ENCODE measurements at places on chromosomes 12 and 14. TPM values are rescaled to one million over a fixed set of nuclear protein-coding genes. Genes with fewer than 3 reads are reported as not detected.

GRCh38 chr12:2678426-2678825, 116.3 kb upstream of the FKBP4 start:
- no peak for DNase-seq

DNA sequence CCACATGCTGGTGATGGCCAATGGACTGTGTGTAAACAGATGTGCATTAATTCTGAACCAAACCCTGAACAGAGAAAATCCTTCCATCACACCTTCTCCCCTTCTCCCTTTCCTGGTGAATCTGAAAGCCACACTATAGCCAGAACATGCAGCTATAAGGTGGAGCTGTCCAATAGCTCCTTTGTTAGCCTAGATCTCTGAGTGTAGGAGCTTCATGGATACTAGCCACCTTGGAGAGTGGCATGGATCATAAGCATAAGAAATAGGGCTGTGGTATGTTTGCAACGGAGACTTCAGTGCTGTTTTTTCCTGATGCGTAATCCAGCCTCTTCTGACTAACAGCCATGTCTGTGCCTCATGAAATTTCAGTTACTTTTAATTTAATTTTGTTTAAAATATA, 364.5 kb downstream of the BTG1 start:
- no peak for DNase-seq

DNA sequence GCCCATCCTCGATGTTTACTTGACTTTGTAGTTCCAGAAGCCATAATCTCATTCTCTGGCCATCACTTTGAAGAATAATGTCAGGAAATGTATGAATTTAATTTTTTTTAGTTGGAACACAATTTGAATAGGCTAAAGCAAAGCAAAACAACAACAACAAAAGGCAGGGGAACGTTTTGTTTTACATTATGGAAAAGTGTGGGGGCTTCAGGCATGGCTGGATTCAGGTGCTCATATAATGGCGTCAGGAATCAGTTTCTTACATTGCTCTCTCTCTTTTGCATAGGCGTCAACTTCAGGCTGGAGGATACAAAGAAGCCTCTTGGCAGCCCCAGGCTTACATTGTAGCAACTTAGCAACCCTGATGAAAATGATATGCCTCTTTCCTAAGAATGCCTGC, 13.1 kb upstream of the RPH3A start:
- DNase-seq, result no peak

DNA sequence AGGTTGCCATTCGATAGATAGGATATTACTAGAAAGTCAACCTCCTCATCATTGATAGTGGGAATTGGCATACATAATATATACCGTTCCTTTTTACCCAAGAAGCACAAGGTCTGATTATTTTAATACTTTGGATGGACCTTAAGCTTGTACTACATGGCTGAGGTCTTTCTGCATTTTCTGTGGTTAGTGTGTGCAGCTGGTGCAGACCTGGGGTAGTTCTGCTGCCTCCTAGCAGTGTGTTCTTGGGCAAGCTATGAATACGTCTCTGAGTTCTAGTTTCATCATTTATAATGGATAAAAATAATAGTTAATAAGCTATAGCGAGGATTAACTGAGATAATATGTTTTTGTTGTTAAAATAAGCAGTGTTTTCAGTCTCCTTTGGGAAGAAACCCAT, 2.2 kb downstream of the ZDHHC17 start:
- no peak for DNase-seq

- peak; percentile 87 for DNase-seq
These were observed 6.1 kb downstream of the SDR39U1 start for GRCh38 chr14:24436355-24437019.

- DNase-seq, result no peak
These were observed 1.4 kb downstream of the SIX1 start for GRCh38 chr14:60647837-60648248.

- no peak for DNase-seq
These were observed 480.2 kb downstream of the RPS29 start for GRCh38 chr14:49105956-49106355.

DNA sequence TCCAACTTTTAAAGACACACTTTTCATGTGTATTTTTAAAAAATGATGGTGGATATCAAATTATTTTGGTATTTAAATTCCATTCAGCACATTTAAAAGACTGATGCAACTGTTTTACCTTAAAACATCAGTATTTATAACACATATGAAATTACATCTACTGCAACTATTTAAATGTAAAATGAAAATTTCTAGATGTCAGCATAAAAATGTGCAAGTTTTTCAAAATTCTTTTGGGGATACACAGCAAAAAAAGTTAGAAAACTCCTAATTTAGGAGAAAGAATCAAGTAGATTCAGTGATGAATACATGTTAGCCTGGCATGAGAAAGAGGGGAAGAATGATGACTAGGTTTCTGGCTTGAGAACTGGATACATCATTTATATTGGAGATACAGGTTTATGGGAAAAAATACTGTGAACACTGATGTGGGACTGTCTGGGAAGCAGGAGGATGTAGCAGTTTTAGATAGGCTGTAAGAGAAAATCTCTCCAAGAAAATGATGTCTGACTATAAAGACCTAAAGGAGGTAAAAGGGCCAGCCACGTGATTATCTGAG, 9.2 kb downstream of the SOS2 start:
- no peak for DNase-seq

DNA sequence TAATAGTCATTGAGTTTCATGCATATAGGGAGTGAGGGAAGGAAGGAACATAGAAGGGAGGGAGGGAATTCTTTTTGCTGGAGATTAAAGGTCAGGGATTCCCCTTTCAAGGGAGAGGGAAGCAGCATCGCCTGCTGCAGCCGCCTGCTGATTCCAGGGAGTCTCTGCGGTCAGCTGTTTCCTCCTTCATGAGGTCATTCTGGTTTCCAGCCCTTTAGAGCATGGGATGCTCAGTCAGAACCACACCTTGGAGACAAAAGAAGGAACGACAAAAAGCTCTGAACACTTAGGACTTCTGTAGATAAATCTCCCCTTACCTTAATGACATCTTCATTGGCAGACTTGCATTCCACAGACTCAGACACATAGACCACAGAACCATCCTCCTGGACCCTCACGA, 923.0 kb upstream of the TMEM132C start:
- no peak for DNase-seq

DNA sequence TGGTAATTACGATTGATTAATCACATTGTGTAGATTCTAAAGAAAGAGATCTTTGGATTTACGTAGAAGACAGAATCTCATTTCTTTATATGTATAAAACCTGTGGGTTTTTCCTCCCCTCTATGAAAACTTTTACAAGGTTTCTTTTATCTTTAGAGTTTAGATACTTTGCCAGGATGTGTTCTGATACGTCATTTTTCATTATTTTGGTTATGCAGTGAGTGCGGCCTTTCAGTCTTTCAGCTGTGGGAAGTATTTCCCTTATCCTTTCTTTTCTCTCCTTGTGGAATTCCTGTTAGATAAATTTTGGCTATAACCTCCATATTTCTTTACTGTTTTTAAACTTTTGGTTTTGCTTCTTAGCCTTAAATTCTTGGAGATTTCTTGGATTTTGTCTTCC, 92.7 kb downstream of the TTLL5 start:
- no peak for DNase-seq

GRCh38 chr12:103312742-103313354, 182.9 kb downstream of the C12orf42 start:
- DNase-seq, result no peak

DNA sequence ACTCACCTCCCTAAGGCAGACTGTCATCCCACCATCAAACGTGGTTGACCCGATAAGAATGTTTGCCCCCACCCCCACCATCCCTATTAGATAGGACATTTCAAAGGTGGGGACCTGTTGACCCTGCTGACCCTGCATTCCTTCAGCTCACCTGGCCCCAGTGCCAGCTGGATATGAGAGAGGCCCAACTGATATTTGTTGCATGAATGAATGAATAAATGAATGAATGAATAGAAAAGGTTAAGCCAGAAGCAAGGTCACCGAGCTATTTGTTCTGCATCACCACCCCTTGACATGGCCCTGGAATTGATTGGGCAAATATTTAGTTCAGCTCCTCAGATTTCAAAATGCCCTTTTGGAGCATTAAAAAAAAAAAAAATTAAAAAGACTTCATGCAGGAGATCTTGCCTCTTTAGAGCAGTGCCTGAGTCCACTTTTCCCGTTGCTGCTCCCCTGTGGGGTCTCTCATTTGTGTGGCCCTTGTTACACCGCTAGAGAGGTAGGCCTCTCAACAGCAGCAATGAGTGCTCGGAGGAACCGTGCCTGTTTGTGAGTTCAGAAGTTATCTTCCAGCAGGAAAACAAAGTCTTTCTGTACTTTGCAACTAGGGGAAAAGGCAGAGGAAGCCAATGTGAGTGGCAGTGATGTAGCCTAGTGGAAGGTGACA, 8.5 kb upstream of the SERPINA5 start:
- no peak for DNase-seq

DNA sequence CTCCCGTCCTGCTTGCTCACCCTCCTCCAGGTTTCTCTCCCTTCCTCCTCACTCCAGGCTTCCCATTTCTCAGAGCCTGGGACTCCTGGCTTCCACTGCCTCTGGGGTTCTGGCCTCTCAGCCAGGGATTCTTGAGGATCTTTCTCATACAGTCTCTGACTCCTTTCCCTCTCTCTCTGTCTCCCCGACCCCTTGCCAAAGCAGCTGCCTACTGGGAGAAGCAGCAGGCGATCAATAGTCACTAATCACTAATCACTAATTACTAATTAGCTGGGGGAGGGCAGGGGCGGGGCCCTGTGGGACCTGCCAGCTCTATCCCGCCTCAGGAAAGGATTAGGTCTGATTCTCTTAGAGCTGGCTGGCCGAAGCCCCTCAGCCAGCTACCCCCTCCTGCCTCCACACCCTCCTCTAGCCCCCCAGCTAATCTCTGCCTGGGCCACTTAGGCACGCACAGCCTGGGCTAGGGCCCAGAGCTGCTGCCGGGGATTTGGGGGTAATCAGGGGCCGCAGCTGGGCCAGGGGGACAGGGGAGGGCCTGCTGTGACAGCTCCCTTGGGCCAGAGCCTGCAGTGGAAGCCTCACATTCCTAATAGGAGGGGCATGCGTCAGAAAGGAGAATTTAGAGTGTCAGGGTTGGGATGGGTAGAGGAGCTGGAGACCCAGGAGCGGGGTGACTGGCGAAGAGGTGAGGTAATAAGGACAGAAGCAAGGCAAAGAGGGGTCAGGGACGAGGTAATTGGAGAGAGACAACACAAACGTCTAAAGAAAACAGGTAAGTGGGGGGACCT, 2.8 kb downstream of the NXPH4 start:
- DNase-seq, result no peak

DNA sequence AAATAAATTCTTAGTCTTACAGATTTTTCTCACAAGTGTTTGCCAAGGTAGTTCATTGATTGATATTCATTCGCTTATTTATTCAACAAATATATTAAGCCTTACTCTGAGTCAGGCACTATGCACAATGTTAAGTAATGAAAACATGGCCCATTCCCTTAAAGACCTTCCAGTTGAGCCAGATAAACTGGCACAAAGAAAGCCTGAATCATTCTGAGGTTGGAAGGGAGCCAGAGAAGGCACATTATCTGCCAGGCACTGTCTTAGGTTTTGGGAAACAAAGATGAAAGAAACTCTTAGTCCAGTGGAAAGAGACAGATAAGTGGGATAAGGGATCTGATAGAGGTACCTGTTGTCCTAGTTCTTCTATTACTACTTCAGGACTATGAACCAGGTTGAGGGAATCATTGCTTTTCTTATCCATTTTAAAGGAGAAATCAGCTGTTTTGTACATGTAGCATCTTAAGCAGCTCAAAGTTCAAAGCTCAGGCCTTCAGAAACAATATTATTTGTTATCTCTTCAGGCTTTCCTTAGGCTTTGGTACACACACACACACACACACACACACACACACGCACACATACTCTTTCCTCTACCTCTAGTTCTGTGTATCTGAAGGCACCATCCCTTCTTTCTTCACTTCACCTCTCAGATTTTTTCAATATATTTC, 27.0 kb downstream of the PDE6H start:
- DNase-seq, result no peak

GRCh38 chr12:76020731-76021672, 10.6 kb downstream of the PHLDA1 start:
- DNase-seq, result no peak

GRCh38 chr14:105876829-105877228, 350.4 kb downstream of the TMEM121 start:
- DNase-seq, result no peak

DNA sequence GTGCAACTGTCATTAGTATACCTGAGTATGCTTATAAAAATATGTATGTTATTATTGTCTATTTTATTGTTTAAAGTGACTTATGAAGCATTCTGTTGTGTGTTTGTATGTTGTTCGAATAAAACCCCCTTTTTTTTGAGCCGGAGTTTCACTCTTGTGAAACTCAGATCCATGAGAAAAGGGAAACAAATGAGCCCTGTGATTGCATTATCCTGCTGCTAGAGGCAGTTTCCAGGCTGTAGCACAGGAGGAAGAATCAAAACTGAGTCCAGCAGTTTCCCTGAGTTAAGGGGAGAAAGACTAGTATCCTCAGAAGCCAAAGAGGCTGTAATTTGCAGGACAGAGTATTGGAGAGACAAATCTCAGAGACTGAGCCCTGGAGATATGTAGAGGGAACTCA, 12.5 kb downstream of the SGPP1 start:
- no peak for DNase-seq

DNA sequence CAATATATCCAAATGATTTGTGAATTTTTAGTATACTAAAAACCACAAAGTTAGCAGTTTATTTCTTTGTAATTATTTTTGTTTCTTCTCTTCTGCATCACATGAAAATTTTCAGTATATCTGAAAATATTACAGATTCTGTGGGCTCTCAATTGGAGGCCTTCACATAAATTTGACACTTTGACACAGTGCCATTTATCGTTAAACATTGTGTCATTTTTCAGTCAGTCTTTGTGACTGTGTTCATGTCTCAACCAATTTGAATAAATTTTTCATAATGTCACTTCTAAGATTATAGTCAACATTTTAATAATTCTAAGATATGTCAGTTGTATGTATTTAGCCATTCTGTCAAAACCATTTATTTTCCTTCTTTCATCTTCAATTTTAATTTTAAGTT, 1303.0 kb downstream of the LRFN5 start:
- no peak for DNase-seq

PTPRR gene
- 16.7 TPM for total RNA-seq

GLS2 gene
- 4.1 TPM for total RNA-seq

POTEM gene
- not detected for total RNA-seq

PPP4R4 gene
- total RNA-seq, result 1.6 TPM

CIDEB gene
- 2.0 TPM for total RNA-seq

AICDA gene
- not detected for total RNA-seq

CD69 gene
- total RNA-seq, result not detected

CDC42BPB gene
- 64.0 TPM for total RNA-seq
